ENCODE measurements at places on chromosomes 7 and 10.
A peak's percentile ranks its signal among the peaks of the same experiment; 100 is the strongest.

- DNase-seq: no peak
Measured at GRCh38 chr10:101812606-101813005, 5.6 kb downstream of the OGA start.

- no peak for DNase-seq
Measured at GRCh38 chr7:105297985-105298384, 90.7 kb downstream of the SRPK2 start.

GRCh38 chr10:117186832-117187615, 10.3 kb upstream of the KCNK18 start:
- peak; percentile 36 for DNase-seq

DNA sequence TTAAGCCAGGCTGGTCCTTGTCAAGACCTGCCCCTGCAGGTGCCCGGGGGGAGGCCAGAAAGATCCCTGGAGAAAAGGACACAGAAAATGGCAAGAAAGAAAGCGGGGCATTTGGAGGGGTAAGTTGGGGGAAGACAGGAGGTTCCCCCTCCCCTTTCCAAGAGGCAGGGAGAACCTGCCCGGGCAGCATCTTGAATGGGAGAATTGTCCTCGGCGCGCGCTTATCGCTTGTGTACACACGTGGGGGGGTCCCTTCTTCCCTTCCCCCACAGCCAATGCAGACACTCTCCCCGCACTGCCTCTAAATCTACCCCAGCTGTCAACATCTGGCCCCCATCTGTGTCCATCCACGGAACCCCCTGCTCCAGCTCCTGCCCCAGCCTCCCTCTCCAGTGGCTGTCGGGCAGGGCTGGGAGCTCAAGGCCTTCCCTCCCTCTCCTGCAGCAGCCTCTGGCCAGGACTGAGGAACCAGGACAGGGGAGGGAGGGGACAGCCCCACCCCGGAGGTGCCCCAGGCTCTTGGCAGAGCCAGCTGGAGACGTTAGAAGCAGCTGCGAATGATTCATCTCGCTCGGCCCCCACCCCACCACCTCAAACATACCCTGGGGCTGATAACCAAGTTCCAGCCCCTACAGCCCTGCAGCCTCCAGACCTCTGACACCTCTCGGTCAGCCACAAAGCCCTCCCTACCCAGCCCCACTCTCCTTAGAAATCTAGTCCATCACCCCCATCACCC, 25.3 kb downstream of the EPHB4 start:
- DNase-seq: peak; percentile 62

- DNase-seq: no peak
Measured at GRCh38 chr7:73918926-73919693, 58.2 kb downstream of the TMEM270 start.

Measured in ACHN (cell line).